ENCODE measurements at places on chromosomes 11 and 22. TPM values are rescaled to one million over a fixed set of nuclear protein-coding genes. Genes with fewer than 3 reads are reported as not detected.
A peak's percentile ranks its signal among the peaks of the same experiment; 100 is the strongest.

DNA sequence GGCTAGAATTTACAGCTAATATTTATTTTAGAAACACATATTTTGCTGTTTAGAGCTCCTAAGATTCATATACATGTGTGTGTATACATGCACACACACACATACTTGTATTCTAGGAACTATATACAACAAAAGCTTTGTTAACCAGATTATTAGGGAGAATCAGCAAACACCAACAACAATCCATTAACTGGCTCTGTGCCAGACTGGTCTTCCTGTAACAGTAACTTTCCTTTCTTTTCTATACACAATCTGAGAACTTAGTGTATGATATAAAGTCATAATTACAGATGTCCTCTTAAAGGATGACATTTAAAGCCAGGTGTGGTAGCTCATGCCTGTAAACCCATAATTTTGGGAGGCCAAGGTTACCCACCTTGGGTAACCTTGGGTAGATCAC is 49.5 kb upstream of the CLNS1A start:
- DNase-seq = no peak

- DNase-seq = peak; percentile 77
Observed at GRCh38 chr22:44685384-44686056, 16.5 kb upstream of the PRR5 start.

CRYBA4 gene
- total RNA-seq = not detected

DNA sequence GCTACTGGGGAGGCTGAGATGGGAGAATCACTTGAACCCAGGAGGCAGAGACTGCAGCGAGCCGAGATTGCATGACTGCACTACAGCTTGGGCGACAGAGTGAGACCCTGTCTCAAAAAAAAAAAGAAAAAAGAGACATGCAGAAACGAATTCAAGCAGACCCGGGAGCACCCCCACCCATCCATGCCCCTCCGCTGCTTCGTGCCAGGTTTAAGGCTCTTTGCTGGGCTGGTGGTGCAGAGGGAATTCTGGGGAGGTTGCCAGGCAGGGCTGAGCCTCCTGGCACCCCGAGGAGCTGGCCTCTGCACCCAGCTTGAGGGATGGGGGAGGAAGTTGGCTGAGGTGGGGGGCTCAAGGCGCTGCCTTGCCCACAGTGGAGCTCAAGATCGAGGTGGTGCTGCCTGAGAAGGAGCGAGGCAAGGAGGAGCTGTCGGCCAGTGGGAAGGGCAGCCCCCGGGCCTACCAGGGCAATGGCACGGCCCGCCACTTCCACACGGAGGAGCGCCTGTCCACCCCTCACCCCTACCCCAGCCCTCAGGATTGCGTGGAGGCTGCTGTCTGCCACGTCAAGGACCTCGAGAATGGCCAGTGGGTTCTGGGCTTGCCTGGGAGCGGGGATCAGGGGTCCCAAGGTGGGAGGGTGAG is 6.0 kb downstream of the AIFM3 start:
- no peak for DNase-seq

DNA sequence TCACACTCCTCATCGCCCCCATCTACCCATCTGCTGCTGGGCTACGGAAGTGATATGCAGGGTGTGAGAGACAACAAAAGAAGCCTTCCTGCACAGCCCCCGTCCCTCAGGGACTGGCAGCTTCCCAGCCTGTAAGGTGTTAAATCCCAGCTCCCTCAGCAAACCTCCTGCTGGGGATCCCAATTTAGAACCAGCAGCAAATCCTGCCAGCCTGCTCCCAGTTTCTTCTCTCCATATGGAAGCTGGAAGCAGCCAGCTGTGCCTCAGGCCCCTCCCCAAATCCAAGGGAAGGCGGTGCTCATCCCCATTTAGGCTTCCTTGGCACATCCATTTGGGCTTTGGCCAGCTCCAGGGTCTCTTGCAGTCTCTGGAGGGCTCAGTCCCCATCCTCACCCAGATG is 47.5 kb downstream of the PAMR1 start:
- DNase-seq = no peak

GRCh38 chr11:61947486-61948210 is 2.5 kb upstream of the BEST1 start:
- DNase-seq = peak; percentile 73

RIMBP3C gene
- total RNA-seq = 0.25 TPM

DNA sequence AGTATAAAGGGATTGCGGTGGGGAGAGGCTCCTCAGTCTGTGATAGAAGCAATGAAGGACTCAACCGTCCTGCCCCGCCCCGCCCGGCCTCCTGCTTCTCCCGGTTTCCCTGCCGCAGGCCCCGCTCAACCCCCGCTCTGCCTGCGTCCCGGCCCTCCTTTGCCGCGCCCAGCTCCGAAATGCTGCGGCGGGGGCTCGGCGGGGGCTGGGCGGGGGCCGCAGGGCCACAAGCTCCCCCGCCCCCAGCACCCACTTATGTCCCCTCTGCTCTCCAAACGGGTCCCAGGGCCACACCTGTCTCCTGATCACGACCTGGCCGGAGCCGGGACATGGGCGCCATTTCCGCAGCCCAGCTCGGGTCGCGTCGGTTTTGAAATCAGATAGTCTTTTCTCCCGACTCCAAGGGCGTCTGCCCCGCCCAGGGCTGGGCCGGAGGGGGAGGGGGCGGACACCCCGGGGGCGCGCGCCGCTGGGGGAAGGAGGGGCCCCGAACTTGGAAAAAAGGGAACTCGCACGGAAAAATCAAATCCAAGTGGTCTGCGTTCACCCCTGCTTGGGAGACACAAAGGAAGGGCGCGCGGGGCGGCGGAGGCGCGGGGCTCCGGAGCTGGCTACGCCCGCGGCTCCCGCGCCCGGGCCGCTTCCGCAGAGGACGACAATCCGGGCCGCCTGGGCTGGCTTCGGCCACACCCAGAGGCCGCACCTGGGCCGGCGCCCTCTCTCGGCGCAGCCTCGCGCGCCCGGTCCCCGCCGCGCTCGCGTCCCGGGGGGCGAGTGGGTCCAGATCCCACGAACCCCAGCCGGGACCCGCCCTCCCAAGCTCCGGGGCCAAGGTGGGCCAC is 70.6 kb upstream of the EP300 start:
- DNase-seq = peak; percentile 72

GRCh38 chr22:44906248-44906936 is 103.4 kb downstream of the PHF21B start:
- no peak for DNase-seq

GRCh38 chr22:30857791-30858190 is 110.8 kb downstream of the MORC2 start:
- no peak for DNase-seq

RAB36 gene
- 0.25 TPM for total RNA-seq

DNA sequence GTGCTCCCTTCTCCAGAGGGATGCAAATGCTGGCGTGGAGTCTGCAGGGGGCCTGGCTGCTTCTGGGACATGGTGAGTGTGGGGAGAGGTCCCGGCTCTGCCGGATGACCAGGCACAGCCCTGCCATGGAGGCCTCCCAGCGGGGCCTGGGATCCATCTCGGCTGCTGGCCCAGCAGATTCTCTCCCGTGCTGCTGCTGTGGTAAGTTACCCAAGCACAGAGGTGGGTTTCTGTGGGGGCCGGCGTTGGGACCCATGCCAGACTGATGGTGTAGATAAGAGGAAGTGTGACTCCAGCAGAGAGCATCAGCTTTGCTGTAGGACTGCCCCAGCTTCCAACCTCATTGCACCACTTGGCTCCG is 147.5 kb upstream of the B3GAT1 start:
- no peak for DNase-seq

TMEM135 gene
- 24.0 TPM for total RNA-seq

GRCh38 chr22:26674211-26675190 is 17.1 kb downstream of the MIAT start:
- DNase-seq = no peak

LRRC10B gene
- not detected for total RNA-seq

GRCh38 chr22:47392054-47392347 is 629.6 kb downstream of the TBC1D22A start:
- DNase-seq = no peak

DNA sequence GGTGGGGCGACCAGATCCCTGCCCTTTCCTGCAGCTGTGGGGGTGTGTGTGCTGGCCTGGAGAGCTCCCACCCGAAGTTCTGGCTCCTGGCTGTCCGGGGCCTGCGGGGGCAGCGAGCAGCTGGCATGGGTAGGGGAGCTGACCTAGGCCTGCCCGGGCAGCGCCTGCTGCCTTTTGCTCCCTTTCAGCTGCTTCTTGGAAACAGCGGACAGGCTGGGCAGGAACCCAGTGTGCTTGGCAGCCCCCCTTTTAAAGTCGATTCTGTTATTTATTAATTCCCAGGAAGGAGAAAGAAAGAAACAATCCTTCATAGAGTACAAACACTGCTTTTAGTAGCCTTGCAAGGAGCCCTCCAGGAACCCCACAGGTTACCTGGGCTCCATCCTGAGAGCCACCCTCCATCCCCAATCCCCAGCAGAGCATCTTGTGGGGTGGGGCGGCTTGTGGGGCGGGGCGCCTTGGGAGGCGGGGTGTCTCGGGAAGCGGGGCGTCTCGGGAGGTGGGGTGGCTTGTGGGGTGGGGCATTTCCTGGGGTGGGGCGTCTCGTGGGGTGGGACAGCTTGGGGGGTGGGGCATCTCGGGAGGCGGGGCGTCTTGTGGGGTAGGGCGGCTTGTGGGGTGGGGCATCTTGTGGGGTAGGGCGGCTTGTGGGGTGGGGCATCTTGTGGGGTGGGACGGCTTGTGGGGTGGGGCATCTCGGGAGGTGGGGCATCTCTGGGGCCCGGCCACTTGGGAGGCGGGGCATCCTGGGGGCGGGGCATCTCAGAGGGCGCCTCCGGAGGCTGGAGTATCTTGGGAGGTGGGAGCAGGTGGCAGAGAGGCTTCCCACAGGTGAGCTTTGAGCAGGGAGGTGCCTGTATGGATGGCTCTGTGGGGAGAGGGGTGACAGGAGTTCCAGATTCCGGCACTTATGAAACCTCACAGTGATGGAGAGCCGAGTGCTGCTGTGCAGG is 7.0 kb downstream of the CD81 start:
- no peak for DNase-seq

MAPK8IP1 gene
- 0.57 TPM for total RNA-seq

MYO7A gene
- total RNA-seq = not detected

- no peak for DNase-seq
Observed at GRCh38 chr11:113873236-113873626, 2.1 kb downstream of the USP28 start.

TRPM5 gene
- total RNA-seq = not detected

DNA sequence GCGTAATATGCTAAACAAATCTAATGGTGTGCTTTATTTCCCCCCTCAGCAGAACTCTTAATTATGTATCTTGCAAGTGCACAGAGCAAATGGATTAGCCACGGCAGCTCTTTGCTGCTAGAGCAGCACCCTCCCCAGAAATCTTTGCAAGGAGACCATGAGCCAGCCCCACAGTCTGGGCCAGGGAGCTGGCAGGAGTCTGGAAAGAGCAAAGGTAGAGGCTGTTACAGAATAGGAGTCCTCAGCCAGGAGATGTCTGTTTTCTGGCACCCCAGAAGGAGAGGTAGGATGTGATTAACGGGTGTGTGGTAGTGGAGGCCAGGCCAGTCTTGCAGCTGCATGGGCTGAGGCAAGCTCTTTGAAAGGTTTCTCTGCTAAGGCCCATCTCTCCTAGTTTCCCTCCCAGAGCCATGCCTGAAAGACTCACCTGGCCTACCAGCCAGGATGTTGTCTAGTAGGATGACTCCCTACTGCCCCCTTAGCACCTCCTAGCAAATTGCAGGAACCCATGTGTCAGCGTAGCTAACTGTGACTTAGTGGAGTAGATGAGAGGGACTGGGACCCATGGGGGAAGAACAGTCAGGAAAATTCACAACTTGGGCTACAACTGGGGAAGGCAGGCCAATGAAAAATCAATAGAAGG is 557.2 kb downstream of the BUD13 start:
- no peak for DNase-seq

PLXNB2 gene
- 13.1 TPM for total RNA-seq

RNF214 gene
- total RNA-seq = 13.3 TPM

GRCh38 chr22:23826510-23827350 is 12.1 kb downstream of the DERL3 start:
- DNase-seq = no peak

TNNT3 gene
- total RNA-seq = 12.9 TPM

- DNase-seq = no peak
Observed at GRCh38 chr22:49212002-49212401, 615.7 kb downstream of the BRD1 start.

ELFN2 gene
- total RNA-seq = 2.0 TPM

APOBEC3H gene
- total RNA-seq = 34.3 TPM

OR51B5 gene
- 0.34 TPM for total RNA-seq

DMC1 gene
- total RNA-seq = 21.1 TPM

- no peak for DNase-seq
Observed at GRCh38 chr22:41757502-41757901, 43.0 kb upstream of the CCDC134 start.

GRCh38 chr22:35054064-35054463 is 11.9 kb upstream of the ISX start:
- DNase-seq = no peak

GGT5 gene
- total RNA-seq = 0.14 TPM
